GM12892 (cell line): ENCODE measurements at places on chromosomes 5 and 9.

DNA sequence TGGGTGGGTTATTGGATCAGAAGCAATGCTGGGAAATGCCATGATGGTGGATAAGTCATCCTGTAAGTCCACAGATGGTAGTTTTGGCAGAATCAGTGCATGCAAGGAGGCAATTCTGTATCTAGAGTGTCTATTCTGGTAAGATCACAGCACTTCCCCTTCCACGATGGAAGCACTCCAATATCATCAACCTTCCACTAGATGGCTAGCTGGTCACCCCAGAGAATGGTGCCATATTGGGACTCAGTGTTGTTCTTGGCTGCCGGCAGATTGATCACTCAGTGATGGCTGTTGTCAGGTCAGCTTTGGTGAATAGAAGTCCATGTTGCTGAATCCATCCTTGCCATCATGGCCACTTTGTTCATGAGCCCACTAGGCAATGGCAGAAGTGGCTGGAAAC, 553.5 kb downstream of the CSNK1G3 start:
- no peak for DNase-seq

DNA sequence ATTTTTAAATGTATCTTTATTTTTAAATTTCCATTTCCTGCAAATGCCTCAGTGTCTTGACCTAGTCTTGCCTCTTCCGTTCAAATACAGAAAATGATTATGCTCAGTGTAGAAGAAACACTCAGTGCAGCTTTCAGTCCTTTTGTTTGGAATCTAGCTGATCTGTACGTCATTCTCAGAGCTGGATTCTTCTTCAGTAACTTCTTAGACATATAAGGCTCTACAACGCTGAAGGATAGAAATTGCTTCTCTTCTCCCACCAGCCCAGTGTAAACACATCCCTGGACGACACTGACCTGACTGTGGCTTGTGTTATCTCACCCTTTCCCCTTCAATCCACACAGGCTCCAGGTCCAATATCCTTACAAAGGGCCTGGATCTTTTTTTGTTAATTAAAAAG, 3.2 kb upstream of the ALDH1B1 start:
- no peak for DNase-seq

GRCh38 chr9:85905957-85906356, 35.0 kb upstream of the NAA35 start:
- no peak for DNase-seq

- DNase-seq = no peak
These were observed 15.5 kb upstream of the BNC2 start for GRCh38 chr9:16885931-16886330.

GRCh38 chr5:155546075-155546474, 532.5 kb downstream of the KIF4B start:
- no peak for DNase-seq

GRCh38 chr5:16596581-16596940, 20.2 kb downstream of the RETREG1 start:
- no peak for DNase-seq

- no peak for DNase-seq
These were observed 121.5 kb upstream of the SPRY4 start for GRCh38 chr5:142446131-142446959.

DNA sequence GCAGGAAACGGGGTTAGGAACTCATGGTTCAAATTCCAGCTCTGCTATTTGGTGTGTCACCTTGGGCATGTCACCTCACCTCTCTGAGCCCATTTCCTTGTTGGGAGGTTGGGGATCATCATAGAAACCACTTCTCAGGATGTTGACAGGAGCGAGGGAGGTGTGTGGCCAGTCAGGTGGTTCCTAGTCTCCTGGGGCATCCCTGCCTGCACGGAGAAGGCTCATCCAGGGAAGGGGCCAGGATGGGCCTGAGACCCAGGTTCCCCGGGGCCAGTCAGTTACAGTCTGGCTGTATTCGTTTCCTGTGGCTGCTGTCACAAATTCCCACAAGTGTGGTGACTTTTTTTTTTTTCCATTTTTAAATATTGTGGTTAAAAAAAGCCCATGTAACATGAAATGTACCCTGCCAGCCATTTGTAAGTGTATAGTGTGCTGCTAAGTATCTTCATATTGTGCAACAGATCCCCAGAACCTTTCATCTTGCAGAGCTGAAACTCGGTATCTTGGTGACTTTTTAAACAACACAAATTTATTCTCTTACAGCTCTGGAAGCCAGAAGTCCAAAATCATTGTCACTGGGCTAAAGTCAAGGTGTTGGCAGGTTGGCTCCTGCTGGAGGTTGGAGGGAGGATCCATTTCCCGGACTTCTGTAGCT, 78.7 kb upstream of the UNC5A start:
- DNase-seq = no peak

DNA sequence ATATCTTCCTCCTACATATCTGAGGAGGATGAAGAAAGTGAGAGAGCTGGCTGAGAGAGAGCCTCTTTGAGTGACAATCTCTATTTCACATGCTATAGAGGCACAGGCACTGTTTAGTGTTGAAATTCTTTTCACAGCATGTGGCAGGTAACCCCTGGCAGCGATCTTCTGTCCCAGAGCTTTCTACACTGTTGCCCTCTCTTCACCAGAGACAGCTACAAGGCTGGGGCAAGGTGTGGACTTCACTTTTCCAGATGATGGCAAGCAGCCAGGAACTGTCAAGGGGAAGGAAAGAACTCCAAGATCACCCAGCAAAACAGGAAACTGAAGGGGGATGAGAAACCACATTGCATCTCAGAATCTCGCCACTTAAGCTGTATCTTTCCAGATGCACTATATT, 205.2 kb downstream of the CAAP1 start:
- DNase-seq = no peak

DNA sequence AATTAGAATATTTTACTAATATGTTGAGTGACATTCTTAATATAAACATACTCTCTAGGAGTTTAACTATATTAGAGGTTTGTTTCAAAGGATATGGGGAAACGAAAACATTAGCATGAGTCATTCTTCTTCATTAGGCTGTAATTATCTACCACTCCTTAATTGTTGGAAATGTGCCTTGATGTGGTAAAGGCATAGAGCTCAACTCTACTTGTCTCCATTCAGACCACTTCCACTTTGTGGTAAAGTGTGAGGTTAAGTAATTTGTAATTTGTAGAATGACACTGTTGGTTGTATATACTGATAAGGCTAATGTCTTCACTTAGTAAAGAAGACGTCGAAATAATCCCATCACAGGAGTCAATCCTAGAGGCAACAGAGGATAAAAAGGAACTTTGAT, 58.1 kb downstream of the HAPLN1 start:
- DNase-seq = no peak

DNA sequence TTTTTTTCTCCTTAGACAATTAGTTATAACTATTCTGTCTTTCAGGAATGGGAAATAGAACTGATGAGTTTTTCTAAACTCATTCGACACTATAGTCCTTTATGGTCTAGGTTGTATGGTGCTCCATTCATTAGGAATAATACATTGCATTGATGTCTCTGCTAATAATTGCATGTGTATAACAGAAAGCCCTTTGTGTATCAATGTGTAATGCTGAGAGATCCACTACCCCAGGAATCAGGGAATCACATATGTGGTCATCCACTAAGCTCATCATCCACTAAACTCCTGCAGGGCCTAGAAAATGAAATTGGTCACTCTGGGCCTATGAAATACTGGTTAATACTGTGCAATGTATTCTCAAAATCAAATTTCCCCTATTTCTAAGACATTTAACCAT, 242.0 kb upstream of the CDH18 start:
- DNase-seq = no peak

- DNase-seq = no peak
These were observed 315.3 kb upstream of the MSX2 start for GRCh38 chr5:174409070-174409469.

GRCh38 chr9:8096091-8096490, 296.5 kb upstream of the DMAC1 start:
- DNase-seq = no peak

DNA sequence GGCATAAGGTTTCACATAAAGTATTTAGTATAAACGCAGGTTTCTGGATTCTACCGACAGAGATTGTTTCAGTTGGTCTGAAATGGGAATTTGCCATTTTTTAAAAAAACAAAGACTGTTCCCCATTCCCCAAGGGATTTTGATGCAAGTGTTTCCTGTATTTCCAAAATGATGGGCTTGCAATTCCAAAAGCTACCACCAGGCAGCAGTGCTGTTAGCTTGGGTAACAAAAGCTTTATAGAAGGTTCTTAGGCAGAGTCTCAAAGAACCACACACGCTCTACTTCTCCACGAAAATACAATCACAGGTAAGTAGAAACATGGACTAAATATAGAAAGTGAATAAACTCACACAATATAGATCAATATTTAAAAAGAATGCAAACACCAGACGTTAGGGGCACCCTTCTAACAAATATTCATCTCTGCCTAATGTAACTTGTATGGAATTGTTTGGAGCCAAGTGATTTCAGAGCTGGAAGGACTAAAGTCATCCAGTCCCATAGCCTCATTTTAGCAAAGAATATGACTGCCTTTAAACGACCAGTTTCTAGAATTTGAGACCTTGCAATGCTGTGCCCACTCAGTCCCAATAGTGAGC, 154.3 kb downstream of the SPOCK1 start:
- no peak for DNase-seq

GRCh38 chr5:33321026-33321425, 119.7 kb upstream of the TARS1 start:
- DNase-seq = no peak

- no peak for DNase-seq
These were observed 334.0 kb upstream of the PTPRD start for GRCh38 chr9:10946676-10947410.

GRCh38 chr5:36079200-36079781, 12.6 kb upstream of the UGT3A2 start:
- peak; percentile 21 for DNase-seq

GRCh38 chr5:87182649-87183048, 85.0 kb upstream of the RASA1 start:
- DNase-seq = no peak

- no peak for DNase-seq
These were observed 255.5 kb downstream of the TRIM32 start for GRCh38 chr9:116942593-116943061.

GRCh38 chr5:14321936-14322335, 178.8 kb downstream of the TRIO start:
- DNase-seq = no peak

DNA sequence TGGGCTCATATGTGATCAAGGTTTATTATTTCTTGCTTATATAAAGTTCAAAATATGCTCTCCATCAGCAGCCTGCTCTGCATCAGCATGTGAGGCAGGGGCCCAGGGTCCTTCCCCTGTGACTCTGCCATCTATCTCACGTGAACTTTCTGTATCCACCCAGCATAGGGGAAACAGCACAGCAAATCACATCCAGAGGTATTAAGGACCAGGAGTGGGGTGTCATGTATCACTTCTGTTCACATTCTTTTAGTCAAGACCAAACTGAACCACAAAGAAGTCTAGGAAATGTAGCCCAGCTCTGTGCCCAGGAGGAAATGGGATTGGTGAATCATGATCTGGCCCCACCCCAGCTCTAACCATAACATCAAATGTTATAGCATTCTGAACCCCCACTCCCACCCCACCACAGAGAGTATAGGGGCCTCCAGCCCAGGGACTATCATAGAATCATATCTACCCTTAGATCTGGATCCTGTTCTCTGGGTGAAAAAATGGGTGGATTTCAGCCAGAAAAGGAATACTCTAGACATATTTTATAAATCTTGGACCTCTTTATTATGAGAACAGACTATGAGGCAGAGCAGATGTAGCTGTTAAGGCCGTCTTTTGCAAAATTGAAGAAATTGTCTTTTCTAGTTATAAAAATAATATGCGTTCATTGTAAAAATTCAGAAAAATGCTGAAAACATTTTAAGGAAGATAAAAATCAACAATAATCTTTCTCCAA, 473.7 kb downstream of the ARHGEF28 start:
- DNase-seq = no peak

DNA sequence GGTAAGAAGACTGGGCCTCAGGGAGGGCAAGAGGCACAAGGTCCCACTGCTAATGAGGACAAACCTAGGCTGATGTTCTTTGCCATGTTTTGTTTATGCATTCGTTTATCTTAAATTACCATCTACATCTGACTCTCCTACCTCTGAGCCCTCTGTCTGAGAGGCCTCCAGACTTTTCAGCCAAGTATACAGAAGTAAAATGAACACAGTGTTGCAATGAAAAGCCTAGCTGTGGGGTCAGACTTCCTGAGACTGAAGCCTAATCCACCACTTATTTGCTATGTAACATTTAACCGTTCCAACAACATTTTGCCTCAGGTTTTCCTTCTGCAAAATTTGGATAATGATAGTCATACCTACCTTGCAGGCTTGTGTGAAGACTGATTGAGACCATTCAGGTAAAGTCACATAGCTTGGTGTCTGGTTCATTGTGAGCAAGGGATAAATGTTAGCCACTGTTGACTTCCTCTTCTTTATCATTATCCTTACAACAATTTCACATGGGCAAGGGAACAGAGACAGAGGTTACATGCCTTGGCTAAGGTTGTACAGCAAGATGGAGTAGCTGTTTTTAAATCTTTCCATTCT, 374.9 kb upstream of the CLINT1 start:
- no peak for DNase-seq

GRCh38 chr5:9356351-9356825, 189.5 kb downstream of the SEMA5A start:
- no peak for DNase-seq

- no peak for DNase-seq
These were observed 29.4 kb upstream of the TTLL11 start for GRCh38 chr9:122122468-122122867.

DNA sequence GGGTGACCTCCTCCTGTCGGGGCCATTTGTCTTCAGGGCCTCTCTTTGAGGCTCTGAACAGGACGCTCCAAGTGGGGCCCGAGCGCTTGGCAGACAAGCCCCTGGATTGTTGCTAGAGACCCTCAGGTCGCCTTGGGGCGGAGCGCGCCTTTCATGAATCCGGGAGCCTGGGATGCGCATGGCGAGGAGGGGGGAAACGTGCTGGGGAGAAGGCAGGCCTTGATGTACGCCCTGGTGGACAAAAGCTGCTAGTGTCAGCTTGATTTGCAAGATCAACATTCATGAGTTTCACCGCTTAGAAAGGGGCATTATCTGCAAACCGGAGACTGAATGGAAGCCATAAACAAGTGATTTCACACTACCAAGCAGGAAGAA, 226.3 kb downstream of the SMARCA2 start:
- no peak for DNase-seq

DNA sequence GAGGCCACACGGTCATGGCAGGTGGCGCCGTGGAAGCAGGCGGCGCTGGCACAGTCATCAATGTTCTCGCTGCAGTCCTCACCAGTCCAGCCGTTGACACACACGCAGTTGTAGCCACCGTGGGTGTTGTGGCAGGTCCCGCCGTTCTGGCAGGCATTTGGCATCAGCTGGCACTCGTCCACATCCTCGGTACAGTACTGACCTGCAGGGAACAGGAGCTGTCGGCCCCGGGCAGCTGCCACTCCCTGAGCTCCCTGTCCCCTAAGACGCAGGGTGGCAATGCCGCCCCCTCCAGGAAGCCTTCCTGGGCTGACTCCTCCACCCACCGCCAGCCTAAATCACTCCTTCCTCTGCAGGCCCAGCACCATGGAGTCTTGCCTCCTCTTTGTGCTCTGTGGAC, 27.2 kb downstream of the NOTCH1 start:
- DNase-seq = no peak
